ENCODE measurements at places on chromosomes 16 and 17.

- no peak for DNase-seq
These were observed 39.9 kb downstream of the DNAH17 start for GRCh38 chr17:78537217-78537860.

GRCh38 chr16:83966153-83966696 lies 1.8 kb upstream of the NECAB2 start:
- DNase-seq: no peak

GRCh38 chr17:55290492-55291113 lies 25.8 kb downstream of the HLF start:
- no peak for DNase-seq

DNA sequence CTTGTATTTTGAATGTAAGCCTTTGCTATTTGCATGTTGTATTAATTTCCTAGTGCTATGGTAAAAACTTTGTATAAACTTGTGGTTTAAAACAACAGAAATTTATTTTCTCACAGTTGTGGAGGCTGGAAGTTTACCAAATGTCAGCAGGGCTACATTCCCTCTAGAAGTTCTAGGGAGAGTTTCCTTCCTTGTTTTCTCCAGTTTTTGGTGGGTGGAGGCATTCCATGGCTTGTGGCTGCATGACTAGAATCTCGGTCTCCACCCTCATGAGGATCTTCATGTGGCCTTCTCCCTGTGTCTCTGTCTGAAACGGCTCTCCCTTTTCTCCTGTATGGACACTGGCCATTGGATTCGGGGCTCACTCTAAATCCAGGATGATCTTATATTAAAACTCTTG lies 482.2 kb upstream of the GOT2 start:
- no peak for DNase-seq

- no peak for DNase-seq
These were observed 36.6 kb downstream of the PHLPP2 start for GRCh38 chr16:71687861-71688260.

- DNase-seq: no peak
These were observed 4.5 kb upstream of the IRX3 start for GRCh38 chr16:54290833-54291655.

- no peak for DNase-seq
These were observed at the start of gene RPH3AL for GRCh38 chr17:352421-353212. Gene RPH3AL, minus strand, starts transcription at chr17:352807. Its CDS starts 25,264 bp downstream, at chr17:327543.

DNA sequence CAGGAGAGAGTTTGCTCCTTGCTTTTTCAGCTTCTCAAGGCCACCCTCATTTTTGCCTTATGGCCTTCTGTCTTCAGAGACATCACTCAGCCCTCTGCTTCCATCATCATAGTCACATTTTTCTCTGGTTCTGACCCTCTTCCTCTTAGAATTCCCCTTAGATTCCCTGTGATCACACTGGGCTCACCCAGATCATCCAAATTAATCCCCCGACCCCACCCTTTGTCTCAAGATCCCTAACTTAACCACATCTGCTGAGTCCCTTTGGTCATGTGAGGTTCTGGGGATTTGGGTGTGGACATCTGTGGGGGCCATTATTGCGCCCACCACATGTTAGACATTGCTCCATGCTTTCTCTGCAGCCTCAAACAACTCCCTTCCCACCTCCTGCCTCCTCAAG lies 323.4 kb downstream of the CPPED1 start:
- no peak for DNase-seq

GRCh38 chr17:30477774-30478115 lies 537 bp downstream of the GOSR1 start:
- DNase-seq: peak; percentile 18

GRCh38 chr17:6476810-6477179 lies 32.5 kb downstream of the PIMREG start:
- DNase-seq: no peak

- no peak for DNase-seq
These were observed 56.0 kb downstream of the WIPI1 start for GRCh38 chr17:68401288-68401687.

- no peak for DNase-seq
These were observed 281.6 kb downstream of the WWOX start for GRCh38 chr16:78381060-78381459.

- DNase-seq: no peak
These were observed 1.1 kb upstream of the PRPSAP1 start for GRCh38 chr17:76354747-76355310.

GRCh38 chr17:19573075-19573474 lies 39.4 kb downstream of the SLC47A1 start:
- DNase-seq: no peak

- DNase-seq: no peak
These were observed 535.2 kb upstream of the CDH11 start for GRCh38 chr16:65657071-65657494.

DNA sequence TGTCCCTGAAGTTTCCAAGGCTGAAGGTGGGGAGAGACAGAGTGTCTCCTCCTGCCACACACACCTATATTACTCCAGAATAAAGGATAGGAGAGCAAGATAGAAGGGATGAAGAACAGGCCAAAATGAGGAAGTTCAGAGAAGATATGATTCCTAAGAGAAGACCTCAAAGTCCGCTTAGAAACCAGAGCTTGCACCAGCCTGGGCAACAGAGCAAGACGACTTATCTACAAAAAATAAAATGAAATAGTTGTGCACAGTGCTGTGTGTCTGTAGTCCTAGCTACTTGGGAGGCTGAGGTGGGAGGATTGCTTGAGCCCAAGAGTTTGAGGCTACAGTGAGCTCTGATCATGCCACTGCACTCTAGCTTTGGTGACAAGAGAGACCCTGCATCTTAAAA lies 128.2 kb downstream of the HS3ST3B1 start:
- no peak for DNase-seq

GRCh38 chr16:57152096-57153093 lies 33.4 kb downstream of the PSME3IP1 start:
- DNase-seq: no peak

- no peak for DNase-seq
These were observed 69.3 kb downstream of the IRF8 start for GRCh38 chr16:85968041-85968920.

GRCh38 chr17:64519601-64520000 lies 12.8 kb downstream of the CEP95 start:
- DNase-seq: no peak

DNA sequence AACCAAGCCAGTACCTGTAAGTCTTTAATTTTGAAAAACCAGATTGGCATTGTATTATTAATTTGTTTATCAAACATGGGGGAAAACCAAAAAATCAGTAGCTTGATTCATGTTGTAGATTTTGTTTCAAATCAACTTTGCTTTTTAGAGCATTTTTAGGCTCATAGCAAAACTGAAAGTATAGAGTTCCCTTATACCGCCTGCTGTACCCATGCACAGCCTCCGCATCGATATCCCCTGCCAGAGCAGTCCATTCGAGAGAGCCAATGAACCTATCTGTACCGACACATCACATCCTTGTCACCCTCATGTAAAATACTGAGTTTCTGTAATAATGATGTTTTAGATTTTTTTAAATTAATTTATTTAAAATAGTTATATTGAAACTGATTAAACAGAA lies 16.2 kb upstream of the MRC2 start:
- DNase-seq: no peak

DNA sequence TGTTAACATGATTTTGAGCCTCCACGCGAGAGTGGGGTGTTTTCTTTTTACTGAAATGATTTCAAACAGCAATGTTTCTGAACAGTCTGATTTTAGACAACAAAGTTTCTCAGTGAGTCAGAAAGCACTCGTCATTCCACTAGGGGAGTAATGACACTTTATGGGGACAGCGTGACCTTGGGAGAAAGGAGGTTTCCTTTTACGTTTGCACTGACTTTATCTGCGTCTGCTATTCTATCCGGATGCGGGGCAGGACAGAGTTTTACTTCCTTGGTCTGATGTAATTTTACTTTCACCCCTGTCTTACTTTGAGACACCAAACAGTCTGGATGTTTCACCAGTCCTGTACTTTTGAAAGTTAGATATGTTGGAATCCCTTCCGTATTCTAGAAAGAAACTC lies 20.7 kb downstream of the SLC47A1 start:
- no peak for DNase-seq

GRCh38 chr17:8867361-8867981 lies at the start of gene PIK3R6:
Gene PIK3R6, minus strand, starts transcription at chr17:8867674. Its CDS starts 17,880 bp downstream, at chr17:8849794.
- no peak for DNase-seq

DNA sequence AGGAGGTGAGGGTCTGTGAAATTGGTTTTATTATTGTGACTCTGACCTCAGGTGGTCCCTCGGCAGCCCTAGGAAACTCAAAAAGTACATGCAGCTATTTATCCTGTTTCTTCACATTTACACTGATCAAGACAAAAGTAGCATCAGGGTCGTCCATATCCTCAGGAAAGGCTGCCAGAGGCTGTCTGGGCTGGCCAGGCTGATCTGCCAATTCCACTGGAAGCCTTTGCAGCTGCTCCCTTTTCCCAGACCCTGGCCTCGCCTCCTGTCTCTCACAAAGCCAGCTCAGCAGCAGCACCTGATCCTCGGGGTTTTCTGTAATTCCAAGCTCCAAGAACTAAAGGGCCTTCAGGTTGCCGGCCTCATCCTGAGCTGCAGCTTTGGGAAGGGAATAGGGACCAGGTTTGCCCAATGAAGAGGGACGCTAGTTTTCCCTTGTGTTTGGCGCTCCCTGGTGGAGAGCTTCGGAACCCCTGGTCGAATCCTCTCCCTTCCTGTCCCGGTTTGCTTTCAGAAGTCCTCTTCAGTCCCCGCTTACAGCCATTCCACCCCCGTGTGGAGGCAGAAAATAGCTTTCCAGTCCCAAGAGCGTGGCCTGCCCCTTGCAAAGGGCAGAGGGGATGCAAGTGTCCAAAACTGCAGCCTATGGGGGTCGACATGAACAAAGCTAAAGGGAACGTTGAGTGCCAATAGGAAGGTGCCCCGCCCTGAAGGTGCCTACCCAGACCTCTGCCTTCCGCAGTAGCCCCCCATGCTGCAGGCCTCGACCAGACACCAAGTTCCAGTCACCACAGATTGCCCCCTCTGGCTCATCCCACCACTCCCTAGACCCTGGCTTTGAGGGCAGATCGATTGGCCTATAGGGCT lies 13.4 kb downstream of the MFSD6L start:
- peak; percentile 42 for DNase-seq

DNA sequence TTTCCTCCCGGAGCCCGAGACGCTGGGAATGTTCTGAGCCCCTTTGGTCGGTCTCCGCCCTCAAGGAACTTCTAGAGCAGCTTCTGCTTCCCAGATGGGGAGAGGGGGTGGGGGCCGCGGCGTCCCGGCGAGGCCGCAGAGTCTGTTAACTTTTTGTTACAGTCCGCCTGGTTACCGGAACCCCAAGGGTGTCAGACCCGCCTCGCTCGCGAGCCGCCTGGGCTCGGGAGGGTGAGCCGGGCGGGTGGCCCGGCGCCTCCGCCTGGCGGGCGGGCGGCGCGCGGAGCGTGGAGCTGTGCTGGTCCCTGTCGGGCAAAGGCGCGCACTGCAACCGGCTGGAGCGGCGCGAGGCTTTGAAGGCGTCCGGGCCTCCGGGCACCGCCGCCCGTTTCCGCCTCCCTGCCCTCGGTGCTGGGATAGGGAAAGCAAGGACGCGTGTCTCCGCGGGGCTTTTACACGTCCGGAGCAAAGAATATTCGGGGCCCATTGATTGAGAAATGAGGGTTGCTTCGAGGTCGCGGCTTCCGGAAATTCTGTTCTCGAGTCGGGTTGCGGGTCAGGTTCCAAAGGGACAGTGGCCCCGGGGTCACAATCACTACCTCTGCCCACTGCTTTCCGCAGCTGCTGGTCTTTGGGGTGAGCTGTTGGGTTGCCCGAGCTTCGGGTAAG lies 1.7 kb downstream of the HS3ST3B1 start:
- peak; percentile 80 for DNase-seq

- DNase-seq: no peak
These were observed 94.1 kb downstream of the SLC39A11 start for GRCh38 chr17:72998343-72998742.

DNA sequence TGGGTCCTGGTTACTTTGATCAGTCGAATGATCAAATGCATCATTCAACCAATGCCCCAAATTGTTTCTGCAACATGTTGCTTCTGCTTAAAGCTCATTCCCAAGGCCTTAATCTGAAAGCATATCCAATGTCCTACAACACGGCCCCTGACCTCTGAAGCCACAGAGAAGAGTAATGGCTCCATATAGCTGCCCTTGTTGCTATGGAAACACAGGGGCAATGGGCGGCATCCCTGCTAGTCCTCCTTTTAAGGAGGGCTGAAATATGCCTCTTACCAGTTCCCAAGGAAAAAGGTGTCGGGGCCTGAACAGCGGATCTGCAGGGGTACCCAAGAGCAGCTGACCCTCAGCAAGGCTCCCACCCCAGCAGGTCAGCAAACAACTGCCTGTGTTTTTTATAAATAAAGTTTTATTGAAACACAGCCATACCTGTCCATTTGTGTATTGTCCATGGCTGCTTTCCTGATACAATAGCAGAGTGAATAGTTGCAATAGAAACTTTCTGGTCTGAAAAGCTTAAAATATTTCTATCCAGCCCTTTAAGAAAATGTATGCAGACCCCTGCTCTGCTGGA lies 210.4 kb downstream of the XYLT1 start:
- DNase-seq: no peak

DNA sequence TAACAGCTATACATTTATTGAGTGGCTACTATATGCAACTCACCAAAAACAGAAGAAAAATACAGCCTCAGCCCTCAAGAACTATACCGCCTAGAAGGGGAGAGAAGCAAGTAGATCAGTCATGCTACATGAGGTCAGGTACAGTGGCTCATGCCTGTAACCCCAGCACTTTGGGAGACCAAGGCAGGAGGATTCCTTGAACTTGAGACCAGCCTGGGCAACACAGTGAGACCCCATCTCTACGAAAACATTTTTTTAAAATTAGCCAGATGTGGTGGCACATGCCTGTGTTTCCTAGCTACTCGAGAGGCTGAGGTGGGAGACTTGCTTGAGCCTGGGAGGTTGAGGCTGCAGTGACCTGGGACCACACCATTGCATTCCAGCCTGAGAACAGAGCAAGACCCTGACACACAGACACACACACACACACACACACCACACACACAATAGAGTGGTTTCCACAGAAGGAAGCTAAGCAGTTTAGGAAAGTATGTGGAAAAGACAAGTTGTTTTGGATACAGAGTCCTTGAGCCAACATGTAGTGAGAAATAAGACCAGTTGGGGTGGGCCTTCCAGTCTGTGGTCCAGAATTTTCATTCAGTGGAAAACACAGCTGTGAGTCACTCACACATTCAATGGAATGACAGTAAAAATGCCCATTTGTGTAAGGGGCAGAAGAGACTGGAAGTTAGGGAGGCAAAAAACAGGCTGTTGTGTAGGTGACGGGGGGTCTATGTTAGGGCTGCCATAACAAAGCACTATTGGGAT lies 10.7 kb upstream of the SNTB2 start:
- no peak for DNase-seq

GRCh38 chr17:40326014-40326831 lies 17.2 kb downstream of the RARA start:
- no peak for DNase-seq

DNA sequence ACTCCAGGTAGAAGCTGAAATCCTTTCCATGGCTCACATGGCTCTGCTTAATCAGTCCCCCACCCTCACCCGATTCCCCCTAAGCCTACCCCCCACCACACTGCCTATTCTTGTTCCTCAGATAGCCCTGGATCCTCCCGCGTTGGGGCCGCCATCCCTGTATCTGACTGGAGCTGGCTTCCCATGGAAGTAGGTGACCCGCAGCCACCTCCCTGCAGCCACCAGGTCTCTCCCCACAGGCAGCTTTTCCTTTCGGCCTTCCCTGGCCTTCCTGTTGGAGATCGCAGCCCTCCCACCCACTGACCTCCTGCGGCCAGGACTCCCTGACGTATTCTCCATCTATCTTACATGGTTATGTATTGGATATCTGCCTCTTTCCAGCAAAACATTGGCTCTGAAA lies 82.3 kb upstream of the MED9 start:
- no peak for DNase-seq

- no peak for DNase-seq
These were observed 11.8 kb downstream of the MRM1 start for GRCh38 chr17:36613155-36613554.

GRCh38 chr17:33277436-33278100 lies 15.5 kb downstream of the ASIC2 start:
- no peak for DNase-seq
